ENCODE measurements at places on chromosomes 2 and 18. TPM values are rescaled to one million over a fixed set of nuclear protein-coding genes. Genes with fewer than 3 reads are reported as not detected.

The SLC11A1 gene
- total RNA-seq: 0.05 TPM

The PCARE gene
- total RNA-seq: not detected

GRCh38 chr2:175054340-175054739, 49.2 kb upstream of the CHN1 start:
- H3K36me3 ChIP-seq: peaks cover 7% of the 10 kb centered on the region
- no peaks in the 10 kb centered on the region for H3K27me3 ChIP-seq
- H3K4me1 ChIP-seq: no peaks in the 10 kb centered on the region

DNA sequence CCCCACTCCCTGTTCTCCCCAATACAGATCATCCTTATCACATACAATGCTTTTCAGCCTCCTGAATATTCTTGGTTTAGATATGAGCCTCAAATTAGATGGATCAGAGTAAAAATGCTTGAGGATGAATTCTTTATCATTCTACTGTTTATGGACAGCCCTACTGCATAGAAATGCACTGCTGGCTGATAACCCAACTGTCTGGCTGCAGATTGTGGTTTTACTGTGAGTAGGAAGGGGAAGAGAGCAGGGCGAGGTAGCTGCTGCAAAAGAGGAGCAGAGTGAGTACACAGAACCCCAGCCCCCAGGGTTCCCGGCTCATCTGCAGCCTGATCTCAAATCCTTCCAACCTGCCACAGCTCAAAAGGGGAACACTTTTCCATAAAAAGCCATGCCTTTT, 29.4 kb upstream of the NCOA1 start:
- no peak overlapping the region for H3K4me3 ChIP-seq
- H3K36me3 ChIP-seq: no peaks in the 10 kb centered on the region
- no peak for DNase-seq
- peaks cover 4% of the 10 kb centered on the region for H3K27me3 ChIP-seq

GRCh38 chr18:71398531-71398930, 1109.7 kb downstream of the SOCS6 start:
- H3K27ac ChIP-seq: no peak overlapping the region
- no peak overlapping the region for H3K4me3 ChIP-seq
- no peaks in the 10 kb centered on the region for H3K36me3 ChIP-seq
- H3K27me3 ChIP-seq: no peaks in the 10 kb centered on the region
- H3K4me1 ChIP-seq: no peaks in the 10 kb centered on the region

DNA sequence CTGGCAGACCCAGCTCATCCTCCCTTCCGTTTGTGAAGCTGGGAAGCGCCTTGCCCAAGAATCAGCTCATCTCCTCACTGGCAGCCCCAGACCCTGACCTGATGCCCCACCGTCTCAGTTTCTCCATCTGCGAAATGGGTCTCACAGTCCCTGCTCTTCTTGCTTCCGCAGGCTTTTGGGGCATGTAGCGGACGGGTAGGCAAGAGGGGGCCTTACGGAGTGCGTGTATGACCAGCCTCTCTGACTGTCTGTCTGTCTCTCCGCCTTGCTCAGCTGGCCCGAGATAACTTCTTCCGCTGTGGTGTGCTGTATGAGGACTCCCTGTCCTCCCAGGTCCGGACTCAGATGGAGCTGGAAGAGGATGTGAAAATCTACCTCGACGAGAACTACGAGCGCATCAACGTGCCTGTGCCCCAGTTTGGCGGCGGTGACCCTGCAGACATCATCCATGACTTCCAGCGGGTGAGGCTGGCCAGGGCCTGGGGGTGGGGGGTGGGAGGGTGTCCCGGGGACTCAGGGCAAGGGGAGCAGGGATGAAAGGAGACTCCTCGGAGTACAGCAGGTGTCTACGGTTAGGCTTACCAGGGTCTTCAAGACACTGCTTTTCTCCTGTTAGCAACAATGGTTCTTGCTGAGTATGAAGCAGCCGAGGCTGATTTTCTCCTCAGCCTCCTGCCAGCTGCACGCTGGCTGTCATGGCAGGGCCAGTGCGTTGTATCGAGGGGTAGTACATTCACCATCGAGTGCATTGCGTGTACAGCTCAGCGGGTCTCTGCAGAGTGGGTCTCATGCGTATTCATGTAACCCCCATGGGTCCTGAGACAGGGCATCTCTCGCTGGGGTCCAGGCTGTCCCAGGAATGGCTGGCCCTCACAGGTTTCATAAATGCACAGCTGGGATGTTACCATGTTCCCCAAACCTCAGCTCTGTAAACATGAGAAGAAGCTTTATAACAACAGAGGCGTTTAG, 10.9 kb downstream of the ITM2C start:
- H3K27me3 ChIP-seq: no peaks in the 10 kb centered on the region
- H3K36me3 ChIP-seq: peaks cover 1% of the 10 kb centered on the region
- no peak for DNase-seq
- no peak overlapping the region for H3K27ac ChIP-seq
- no peak overlapping the region for H3K4me3 ChIP-seq

- H3K4me3 ChIP-seq: no peak overlapping the region
- DNase-seq: no peak
- H3K27ac ChIP-seq: no peak overlapping the region
- H3K27me3 ChIP-seq: peaks cover 6% of the 10 kb centered on the region
- H3K4me1 ChIP-seq: peaks cover 6% of the 10 kb centered on the region
- no peaks in the 10 kb centered on the region for H3K36me3 ChIP-seq
Measured at GRCh38 chr2:69180227-69180626, 167.2 kb downstream of the ANTXR1 start.

DNA sequence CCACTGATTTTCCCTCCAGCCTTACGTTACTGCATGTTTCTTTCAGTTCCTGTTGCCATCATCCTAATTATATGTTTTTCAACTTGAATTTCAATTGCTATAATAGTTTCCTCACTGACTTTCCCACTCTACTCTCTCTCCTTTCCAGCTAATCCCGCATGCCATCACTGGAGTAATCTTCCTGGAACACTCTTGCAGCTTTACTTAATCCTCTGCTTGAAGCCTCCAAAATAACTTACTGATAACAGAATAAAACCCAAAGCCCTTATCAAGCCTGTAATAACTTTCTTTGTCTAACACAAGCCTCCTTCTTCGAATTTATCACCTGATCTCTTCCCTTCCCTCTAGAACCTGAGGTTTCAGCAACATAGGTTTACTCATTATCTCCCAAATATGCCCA, 237.3 kb downstream of the LTBP1 start:
- H3K4me1 ChIP-seq: no peaks in the 10 kb centered on the region
- no peak overlapping the region for H3K27ac ChIP-seq
- H3K36me3 ChIP-seq: no peaks in the 10 kb centered on the region
- no peak for DNase-seq
- no peak overlapping the region for H3K4me3 ChIP-seq

GRCh38 chr2:191693778-191694177, 15.8 kb downstream of the NABP1 start:
- H3K27me3 ChIP-seq: no peaks in the 10 kb centered on the region
- DNase-seq: peak; percentile 28
- no peak overlapping the region for H3K4me3 ChIP-seq
- H3K27ac ChIP-seq: no peak overlapping the region
- peaks cover 29% of the 10 kb centered on the region for H3K36me3 ChIP-seq

- peaks cover 26% of the 10 kb centered on the region for H3K27me3 ChIP-seq
- DNase-seq: no peak
- no peaks in the 10 kb centered on the region for H3K36me3 ChIP-seq
- H3K27ac ChIP-seq: no peak overlapping the region
Measured at GRCh38 chr2:60628026-60628425, 74.6 kb upstream of the BCL11A start.

DNA sequence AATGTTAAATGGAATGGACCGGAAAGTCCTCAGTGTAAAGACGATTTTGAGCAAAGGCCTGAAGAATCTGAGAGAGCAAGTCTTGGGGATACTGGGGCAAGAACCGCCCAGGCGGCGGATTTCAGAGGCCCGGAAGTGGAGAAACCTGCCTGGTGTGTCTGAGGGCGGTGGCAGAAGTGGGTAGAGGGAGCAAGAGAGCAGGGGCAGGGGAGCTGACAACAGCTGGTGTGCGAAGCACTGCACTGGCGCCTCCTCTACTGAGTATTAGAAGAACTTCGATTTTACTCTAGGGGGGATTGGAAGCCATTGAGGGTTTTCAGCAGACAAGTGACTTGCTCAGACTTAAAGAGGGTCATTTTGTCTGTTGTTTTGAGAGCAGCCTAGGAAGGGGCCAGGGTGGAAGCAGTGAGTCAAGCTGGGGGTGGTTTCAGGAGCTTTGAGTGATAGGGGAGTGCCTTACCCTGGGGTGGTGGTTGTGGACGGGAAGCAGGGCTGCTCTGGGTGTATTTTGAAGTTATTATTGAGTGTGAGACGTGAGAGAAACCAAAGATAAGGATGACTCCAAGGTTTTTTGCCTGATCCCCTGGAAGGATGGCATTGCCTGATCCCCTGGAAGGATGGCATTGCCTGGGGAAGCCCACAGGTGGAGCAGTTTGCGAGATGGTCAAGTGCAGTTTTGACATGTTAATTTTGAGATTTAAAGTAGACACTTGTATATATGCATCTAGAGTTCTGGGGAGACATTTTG, 52.5 kb downstream of the ZNF236 start:
- no peaks in the 10 kb centered on the region for H3K27me3 ChIP-seq
- DNase-seq: peak; percentile 74
- H3K27ac ChIP-seq: peak overlapping the region; percentile 74
- H3K36me3 ChIP-seq: peaks cover 32% of the 10 kb centered on the region
- peak overlapping the region; percentile 1 for H3K4me3 ChIP-seq

DNA sequence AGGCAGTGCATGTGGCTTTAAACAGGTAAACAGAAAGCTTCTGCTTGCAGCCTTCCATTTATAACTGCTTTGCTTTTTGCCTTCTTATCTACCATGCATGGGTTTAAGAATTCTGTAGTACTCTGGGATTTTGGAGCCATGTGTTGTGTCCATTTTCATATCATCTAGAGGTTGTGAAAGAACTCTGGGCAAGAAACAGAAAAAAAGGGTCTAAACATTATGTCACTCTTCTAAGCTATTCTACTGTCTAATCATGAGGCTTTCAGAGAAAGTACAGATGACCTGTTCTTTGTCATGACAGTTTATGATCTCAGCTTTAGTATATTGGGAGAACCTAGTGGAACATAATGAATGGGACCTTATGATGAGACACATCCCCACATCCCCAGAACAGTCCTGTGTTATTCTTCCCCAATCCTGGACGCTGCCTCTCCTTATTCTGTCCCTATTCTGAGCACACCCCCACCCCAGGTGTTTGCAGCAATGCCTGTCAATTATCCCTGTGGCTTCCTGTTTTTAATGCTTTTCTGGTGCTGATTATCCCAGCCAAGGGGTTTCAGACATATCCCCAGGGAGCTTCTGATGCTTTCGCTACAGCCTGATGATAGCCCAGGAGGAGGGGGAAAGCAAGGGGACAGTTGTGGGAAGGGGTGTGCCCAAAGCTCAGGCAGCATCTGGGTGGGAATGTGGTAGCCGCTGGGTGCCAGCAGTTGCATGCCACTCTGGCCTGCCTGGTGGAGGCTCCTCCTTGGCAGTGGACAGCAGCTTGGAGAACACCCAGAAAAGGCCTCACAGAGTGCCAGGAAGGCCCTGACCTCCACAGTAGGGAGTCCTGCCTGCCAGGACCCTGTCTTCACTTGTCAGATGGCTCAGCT, 169.5 kb upstream of the MAP3K20 start:
- H3K4me3 ChIP-seq: no peak overlapping the region
- DNase-seq: no peak
- no peaks in the 10 kb centered on the region for H3K27me3 ChIP-seq
- H3K27ac ChIP-seq: no peak overlapping the region

DNA sequence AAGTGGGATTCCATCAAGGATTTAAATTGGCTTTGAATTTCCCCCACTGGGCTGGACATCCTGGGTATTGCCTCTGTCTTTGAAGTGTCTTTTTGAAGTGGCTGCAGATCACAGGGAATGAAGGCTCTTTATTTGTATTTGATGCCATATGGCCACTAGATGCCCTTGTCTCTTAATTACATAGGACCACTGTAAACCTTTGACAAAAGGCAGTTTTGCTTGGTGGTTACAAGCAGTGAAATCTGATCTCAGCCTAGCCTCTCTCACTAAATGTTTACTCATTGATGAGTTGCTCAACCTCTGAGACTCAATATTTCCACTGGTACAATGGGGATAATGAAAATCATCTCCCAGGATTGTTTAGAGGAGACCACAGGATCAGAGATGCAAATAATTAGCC, 102.2 kb downstream of the INSIG2 start:
- peaks cover 8% of the 10 kb centered on the region for H3K4me1 ChIP-seq
- H3K27me3 ChIP-seq: no peaks in the 10 kb centered on the region
- no peak overlapping the region for H3K4me3 ChIP-seq
- no peak for DNase-seq
- no peak overlapping the region for H3K27ac ChIP-seq

DNA sequence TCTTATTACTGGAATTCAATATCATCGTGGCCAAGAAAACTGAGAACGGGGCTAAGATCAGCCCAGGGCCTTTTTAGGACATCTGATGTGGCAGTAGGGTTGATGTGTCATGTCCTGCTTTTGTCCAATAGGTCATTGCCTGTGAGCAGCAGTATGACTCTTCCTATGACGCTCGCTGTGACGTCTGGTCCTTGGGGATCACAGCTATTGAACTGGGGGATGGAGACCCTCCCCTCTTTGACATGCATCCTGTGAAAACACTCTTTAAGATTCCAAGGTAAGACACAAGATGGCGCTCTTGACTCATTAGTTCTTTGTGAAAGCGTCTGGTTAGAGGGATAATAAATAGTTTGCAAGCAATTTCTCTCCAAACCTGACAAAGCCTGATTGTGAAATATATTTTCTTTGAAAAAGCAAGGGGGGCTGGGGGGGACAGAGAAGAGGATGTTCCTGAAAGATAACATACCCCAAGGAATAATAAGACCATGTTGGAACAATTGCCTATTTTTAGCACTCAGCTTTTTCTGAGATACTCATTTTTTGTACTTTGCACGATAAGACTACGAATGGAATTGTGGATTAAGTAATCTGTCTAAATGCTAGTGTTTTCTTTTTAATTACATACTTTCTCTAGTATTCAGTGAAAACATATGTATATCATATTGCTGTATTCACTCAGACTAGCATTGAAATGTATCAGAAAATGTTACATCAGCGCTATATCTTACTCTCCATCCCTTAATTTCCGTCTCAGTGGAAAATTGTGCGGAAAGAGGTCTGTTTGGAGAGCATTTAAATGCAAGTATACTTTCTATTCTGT, 58.1 kb downstream of the MYO3B start:
- H3K36me3 ChIP-seq: no peaks in the 10 kb centered on the region
- no peak overlapping the region for H3K27ac ChIP-seq
- no peak overlapping the region for H3K4me3 ChIP-seq
- peaks cover 15% of the 10 kb centered on the region for H3K27me3 ChIP-seq
- H3K4me1 ChIP-seq: no peaks in the 10 kb centered on the region

- H3K27me3 ChIP-seq: no peaks in the 10 kb centered on the region
- no peak overlapping the region for H3K4me3 ChIP-seq
- peaks cover 5% of the 10 kb centered on the region for H3K36me3 ChIP-seq
- DNase-seq: no peak
- no peak overlapping the region for H3K27ac ChIP-seq
Measured at GRCh38 chr18:13242797-13243196, 24.2 kb downstream of the LDLRAD4 start.
